ENCODE measurements at places on chromosomes 1 and 21. TPM values are rescaled to one million over a fixed set of nuclear protein-coding genes. Genes with fewer than 3 reads are reported as not detected.

ADAMTS4 gene
- total RNA-seq, result 0.38 TPM

GRCh38 chr1:220631238-220631815 lies 58.8 kb upstream of the C1orf115 start:
- no peaks in the 10 kb centered on the region for H3K36me3 ChIP-seq
- H3K4me1 ChIP-seq, result no peaks in the 10 kb centered on the region
- no peak for DNase-seq
- H3K27me3 ChIP-seq, result no peaks in the 10 kb centered on the region
- H3K4me3 ChIP-seq, result no peak overlapping the region

DNA sequence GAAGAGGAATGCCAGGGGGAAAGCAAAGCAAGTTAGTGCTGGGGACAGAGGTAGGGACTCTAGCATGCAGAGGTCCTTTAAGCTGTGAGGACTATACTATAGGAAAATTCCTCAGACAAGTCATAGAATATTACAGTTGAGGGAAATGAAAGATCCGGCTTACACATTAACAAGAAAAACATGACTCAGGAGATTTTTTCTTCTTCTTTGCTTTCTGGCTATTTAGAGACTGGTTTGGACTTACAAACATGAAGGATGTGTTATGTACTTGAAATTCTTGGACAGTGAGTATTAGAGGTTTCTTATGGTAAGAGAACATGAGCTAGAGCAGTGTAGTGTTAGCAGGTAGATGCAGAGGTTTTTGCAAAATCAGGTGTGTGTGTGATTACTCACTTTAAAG lies 24.9 kb downstream of the USP25 start:
- H3K27ac ChIP-seq, result no peak overlapping the region
- H3K36me3 ChIP-seq, result peaks cover 53% of the 10 kb centered on the region
- H3K27me3 ChIP-seq, result no peaks in the 10 kb centered on the region
- DNase-seq, result no peak

SORT1 gene
- 5.3 TPM for total RNA-seq

TEX38 gene
- not detected for total RNA-seq

DNA sequence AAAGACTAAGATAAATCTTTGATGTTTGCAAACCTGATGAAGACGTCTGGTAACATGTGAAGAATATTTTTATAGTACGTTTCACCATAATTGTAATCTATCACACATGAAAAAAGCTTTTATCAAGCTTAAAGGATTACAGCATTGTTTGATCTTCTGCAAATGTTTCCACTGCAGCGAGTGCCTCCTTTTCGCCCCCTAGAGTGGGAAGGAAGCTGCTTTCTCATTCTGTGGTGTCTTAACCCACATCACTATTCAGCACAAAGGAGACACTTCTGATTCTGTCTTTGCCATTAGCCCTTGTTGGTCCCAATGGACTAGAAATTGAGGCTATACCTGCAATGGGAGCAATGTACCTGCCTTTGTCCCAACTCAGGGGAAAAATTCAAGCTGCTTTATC lies 46.0 kb upstream of the IL12RB2 start:
- H3K36me3 ChIP-seq, result peaks cover 2% of the 10 kb centered on the region
- DNase-seq, result no peak
- no peak overlapping the region for H3K4me3 ChIP-seq
- H3K27ac ChIP-seq, result no peak overlapping the region

- no peak for DNase-seq
- no peak overlapping the region for H3K4me3 ChIP-seq
- H3K27ac ChIP-seq, result no peak overlapping the region
- H3K4me1 ChIP-seq, result no peaks in the 10 kb centered on the region
These were observed 95.2 kb upstream of the MPC2 start for GRCh38 chr1:168032029-168032428.

DNA sequence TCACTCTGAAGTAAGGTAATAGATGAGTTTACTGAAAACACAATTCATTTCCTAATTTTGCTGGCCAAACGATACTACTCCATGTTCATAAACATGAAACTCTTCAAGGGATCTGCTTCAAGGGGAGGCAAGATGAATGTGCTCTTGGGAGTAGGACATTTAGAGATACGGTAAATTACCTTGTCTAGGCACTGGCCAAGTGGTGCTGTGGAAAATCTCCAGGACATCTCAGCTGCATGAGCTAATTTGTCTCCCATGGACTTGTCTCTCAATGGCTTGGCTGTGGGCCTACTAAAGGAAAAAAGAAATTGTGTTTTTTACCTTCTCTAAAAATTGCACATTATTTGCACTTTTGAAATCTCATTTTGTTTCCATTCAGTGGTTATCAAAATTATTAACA lies 780.6 kb downstream of the LTN1 start:
- DNase-seq, result no peak
- no peaks in the 10 kb centered on the region for H3K4me1 ChIP-seq
- H3K36me3 ChIP-seq, result no peaks in the 10 kb centered on the region
- no peak overlapping the region for H3K4me3 ChIP-seq
- H3K27me3 ChIP-seq, result no peaks in the 10 kb centered on the region
- no peak overlapping the region for H3K27ac ChIP-seq

- peaks cover 16% of the 10 kb centered on the region for H3K4me1 ChIP-seq
- H3K27me3 ChIP-seq, result no peaks in the 10 kb centered on the region
- no peak overlapping the region for H3K4me3 ChIP-seq
- DNase-seq, result peak; percentile 68
- H3K36me3 ChIP-seq, result peaks cover 1% of the 10 kb centered on the region
- H3K27ac ChIP-seq, result no peak overlapping the region
These were observed 19.2 kb upstream of the EVA1B start for GRCh38 chr1:36342426-36343185.

- H3K4me3 ChIP-seq, result no peak overlapping the region
- peaks cover 24% of the 10 kb centered on the region for H3K4me1 ChIP-seq
- peaks cover 53% of the 10 kb centered on the region for H3K36me3 ChIP-seq
- no peak overlapping the region for H3K27ac ChIP-seq
These were observed 12.2 kb downstream of the UTP25 start for GRCh38 chr1:209839875-209840546.

GPX7 gene
- 15.3 TPM for total RNA-seq

DNA sequence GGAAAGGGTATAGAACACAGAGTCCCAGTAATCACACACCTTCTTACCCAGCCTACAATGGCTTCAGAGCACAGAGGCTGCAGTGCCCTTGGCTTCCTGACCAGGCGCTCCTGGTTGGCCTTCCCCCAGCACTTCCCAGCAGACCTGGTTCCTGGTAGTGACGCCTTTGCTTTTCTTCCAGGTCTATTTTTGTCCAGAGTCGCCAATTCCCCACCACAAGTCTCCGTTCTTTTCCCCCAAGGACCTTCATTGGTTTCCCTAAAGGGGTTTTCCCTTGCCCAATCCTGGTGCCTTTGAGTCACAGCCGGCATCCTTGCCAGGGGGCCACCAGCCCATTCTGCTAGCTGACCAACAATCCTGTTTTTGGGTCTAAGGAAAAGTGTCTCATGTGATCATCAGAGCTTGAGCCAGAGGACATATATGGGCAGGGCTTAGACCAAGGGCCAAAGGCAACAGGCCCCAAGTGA lies 84.8 kb downstream of the KCNJ15 start:
- H3K27me3 ChIP-seq, result peaks cover 2% of the 10 kb centered on the region
- H3K36me3 ChIP-seq, result no peaks in the 10 kb centered on the region
- H3K4me3 ChIP-seq, result no peak overlapping the region
- no peak overlapping the region for H3K27ac ChIP-seq

PROK1 gene
- total RNA-seq, result not detected

Data from activated CD8-positive, alpha-beta memory T cell treated with anti-CD3 and anti-CD28 coated beads, Interleukin-2, amount 10 ng/mL, durations not matched to agents 7 days and 5 days (primary cell).